Aorta (tissue), 5 donors: ENCODE measurements at places on chromosomes 4 and X. TPM values are rescaled to one million over a fixed set of nuclear protein-coding genes. Genes with fewer than 3 reads are reported as not detected.

SLC25A53 gene
- 8.2 TPM for total RNA-seq

GPRASP3 gene
- total RNA-seq = 9.1 TPM

CACNA1F gene
- total RNA-seq = 0.06 TPM

HDAC6 gene
- total RNA-seq = 77.6 TPM

SPIN2A gene
- 1.5 TPM for total RNA-seq
